Stimulated activated CD8-positive, alpha-beta memory T cell treated with anti-CD3 and anti-CD28 coated beads, Interleukin-4, amount 100 ng/mL, for 24 hours (primary cell): ENCODE measurements at places on chromosomes 1 and 21.
A peak's percentile ranks its signal among the peaks of the same experiment; 100 is the strongest.

DNA sequence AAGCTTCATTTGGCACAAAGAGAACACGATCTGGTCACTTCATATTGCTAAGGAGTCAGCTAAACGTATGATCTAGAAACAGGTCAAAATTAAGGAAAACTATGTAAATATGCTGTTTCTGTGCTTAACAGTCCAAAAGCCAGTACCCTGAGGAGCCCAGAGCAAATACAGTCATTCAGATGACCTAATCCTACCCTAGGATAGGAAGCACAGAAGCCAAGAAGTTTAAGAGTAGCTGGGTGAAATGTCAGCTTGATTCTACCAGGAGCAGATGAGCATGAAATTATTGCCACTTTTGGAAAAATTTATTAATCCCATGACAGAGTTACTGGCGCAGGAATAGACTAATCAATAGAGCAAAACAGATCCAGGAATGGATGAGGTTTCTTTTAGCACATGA is 18.3 kb downstream of the SORT1 start:
- no peak for DNase-seq

GRCh38 chr1:29282924-29283803 is 46.8 kb downstream of the PTPRU start:
- DNase-seq: no peak

DNA sequence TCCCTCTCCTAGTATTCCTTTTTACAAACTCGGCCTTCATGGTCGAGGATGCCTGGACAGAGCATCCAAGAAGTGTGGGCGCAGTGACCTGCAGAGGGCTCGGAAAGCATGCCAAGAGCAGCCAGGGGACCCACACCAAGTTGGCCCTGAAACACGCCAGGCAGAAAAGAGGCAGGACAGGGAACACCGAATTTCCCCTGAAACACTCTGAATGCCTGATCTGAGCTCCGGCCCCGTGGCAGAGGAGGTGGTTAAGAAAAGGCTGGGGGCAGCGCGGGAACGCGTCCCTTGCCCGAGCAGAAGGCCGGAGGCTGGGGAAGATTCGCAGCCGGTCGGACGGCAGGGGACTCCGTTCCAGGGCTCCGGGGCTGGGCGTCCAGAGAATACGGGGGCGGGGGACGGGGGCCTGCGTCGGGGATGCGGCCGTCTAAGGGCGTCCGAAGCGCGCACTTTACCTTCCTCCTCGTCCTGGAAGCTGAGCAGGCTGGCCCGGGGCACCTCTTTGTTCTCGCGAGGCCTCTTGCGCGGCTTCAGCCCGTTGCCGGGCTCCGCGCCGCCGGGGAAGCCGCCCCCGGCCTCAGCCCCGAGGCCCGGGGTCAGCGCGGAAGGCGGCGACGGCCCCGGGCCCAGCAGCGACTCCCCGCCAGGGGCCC is 558 bp downstream of the PAXBP1 start:
- DNase-seq: peak; percentile 21

DNA sequence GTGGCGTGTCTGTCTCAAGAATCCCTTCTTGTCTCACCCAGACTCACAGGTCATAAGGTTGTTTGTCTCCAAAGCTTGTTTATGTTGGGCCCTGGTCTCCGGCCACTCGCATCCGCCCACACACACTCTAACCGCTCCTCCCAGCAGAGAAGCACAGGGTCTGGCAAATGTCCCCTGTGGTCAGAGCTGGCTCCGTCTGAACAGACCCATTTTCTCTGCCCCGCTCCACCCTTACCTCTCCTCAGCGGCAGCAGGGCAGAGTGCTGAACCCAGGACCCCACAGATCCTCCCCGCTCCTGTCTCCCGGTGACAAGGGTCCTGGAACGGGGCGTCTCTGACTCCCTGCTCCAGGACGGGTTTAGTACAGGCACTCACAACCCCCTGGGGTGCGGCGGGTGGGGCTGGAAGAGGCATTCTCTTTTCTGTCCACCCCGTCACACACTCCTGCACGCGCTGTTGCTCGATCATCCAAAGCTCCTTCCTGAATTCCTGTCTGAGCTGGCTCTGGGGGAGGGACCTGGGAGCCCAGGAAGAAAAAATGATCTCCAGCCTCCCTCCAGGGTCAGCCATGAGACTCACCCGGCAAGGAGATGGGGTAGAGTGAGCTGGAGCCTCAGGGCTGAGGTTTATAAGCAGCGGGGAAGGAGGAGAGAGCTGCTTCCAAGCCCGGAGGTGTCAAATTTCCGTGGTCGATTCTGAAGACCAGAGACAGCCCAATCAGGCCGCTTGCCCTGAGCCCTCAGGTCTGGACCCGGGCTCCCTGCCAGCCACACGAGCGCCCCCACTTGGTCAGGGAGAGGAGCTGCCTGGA is at the start of gene S100A13:
Gene S100A13, minus strand, starts transcription at position 602 of the 811 bp plus-strand sequence. CDS start 1,033 bp downstream, outside the sequence.
- no peak for DNase-seq

DNA sequence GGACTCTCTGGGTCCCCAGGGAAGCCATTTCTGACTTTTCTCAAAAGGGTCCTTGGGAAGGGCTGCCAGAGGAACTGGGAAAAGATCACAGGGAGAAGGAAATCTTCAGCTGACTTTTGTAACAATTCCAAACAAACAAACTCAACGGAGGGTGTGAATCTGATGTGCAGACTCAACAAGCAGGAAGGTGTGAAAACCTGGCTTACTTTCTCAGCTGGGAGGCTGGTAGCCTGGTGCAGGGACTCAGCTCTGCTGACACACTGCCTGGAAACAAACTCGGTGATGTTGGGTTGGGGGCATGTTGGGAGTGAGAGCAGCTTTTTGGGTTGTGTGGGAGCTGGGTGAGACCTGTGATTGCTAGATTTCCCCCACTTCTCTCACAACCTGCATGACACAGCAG is 10.2 kb upstream of the HSD3B2 start:
- DNase-seq: no peak

- no peak for DNase-seq
These were observed 483.6 kb upstream of the RGS18 start for GRCh38 chr1:191674626-191675179.

DNA sequence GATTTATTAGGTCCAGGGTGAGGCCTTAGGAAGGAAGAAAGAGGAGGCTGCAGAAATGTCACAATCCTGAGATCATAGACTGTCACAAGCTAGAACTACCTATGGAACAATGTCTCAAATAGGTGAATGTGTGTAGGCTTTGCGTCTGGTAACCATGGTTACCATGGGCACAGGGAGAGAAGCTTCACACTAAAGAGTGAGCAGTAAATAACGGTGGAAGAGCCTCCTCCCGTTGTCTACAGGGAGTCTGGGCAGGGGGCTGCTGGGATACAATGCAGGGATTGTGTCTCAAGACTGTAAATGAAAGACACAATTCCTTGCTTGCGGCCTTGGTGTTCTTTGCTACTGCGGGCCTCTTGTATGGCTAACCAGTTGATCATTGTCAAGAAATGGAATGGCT is 28.2 kb upstream of the KCNJ6 start:
- DNase-seq: no peak

DNA sequence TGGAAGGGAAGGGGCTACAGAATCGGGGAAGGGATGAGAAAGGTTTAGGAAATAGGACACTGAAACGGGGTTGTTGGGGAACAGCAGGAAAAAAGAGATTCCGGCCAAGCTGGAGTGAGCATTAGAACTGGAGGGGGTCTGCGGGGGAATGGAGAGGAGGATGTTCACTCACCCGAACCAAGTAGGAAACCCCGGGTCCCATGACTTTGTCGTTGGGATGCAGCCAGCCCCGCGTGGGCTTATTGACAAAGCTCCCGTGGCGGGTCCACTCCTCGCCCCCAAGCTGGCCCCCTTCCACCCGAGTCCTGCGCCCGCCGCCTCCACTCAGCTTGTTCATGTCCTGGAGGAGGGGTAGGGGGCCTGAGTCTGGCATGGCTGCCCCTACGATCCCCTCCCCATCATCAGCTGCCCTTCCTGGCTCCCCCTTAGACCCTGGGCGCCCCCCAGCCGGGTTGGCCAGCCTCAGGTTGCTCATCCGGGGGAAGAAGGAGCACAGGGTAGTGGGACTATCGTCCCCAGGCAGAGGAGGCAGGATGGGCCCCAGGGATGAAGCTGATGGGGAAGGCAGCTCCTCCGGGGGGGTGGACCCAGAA is 591 bp downstream of the SHC1 start:
- no peak for DNase-seq

- DNase-seq: no peak
These were observed 13.9 kb upstream of the RHOU start for GRCh38 chr1:228721407-228721806.

DNA sequence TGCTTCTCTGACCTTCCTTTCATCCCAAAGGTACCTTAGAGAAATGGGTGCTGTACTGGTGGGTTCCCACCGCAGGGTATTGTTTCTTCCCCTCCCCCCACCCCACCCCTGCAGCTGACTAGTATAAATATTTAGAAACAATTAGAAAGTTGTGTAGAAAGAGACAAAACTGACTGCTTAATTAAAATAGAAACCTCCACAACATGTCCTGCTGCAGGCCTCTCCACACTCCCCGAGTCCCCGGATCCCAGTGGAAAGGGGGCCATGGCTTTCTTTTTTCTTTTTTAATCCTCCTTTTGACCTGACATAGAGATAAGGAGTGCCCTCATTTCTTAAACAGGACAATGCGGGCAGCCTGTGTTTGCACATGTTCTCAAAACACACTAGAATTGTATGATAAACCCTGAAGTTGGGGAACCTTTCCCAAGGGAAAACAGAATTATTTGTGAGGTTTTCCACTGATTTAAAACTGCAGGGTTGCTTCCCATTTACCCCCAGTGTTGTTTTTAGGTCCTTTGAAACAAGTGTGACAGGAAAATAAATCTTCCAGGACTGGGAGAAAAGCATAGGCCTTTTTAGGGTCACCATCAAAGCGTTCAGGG is 1.7 kb downstream of the RHOU start:
- DNase-seq: no peak

DNA sequence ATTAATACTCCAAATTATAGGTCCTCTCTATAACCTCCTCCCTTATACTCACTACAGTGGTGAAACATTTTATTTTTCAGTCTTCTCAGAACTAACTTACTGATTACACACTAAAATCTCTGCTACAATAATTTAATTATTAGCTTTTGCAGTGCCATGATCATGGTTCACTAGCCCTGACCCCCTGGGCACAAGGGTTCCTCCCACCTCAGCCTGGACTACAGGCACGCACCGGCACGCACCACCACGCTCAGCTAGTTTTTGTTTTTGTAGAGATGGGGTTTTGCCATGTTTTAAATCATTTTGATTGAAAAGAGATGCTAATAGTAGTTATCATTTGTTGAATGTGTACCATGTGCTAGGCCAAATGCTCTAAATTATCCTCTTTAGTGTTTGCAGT is 6.3 kb downstream of the PATJ start:
- no peak for DNase-seq

GRCh38 chr1:75502776-75503175 is 108.1 kb downstream of the SLC44A5 start:
- DNase-seq: no peak

- DNase-seq: peak; percentile 52
These were observed 22.4 kb downstream of the STPG1 start for GRCh38 chr1:24390924-24391782.

- no peak for DNase-seq
These were observed 64.8 kb downstream of the PIK3R3 start for GRCh38 chr1:46067652-46068051.

DNA sequence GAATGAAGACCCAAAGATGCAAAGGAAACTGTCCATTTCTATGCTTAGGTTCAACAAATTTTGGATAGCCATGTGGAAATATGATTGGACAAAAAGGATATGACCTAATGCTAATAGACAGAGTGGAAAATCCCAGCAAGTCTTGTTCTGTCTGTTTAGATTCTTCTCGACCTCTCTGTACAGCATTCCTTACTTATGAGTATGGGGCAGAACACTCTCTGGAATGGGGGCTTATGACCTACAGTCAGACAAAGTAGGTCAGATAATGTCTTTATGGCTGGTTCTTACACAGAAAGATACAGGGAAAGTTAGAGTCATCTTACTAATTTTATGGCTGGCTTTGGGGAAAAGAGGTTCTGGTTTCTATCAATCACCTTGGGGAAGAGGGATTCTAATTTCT is 2.8 kb downstream of the GCSAML start:
- DNase-seq: no peak

GRCh38 chr1:160705742-160706141 is 5.9 kb downstream of the CD48 start:
- no peak for DNase-seq
